NCI-H460 (cell line): ENCODE measurements at places on chromosomes 6 and 20.

DNA sequence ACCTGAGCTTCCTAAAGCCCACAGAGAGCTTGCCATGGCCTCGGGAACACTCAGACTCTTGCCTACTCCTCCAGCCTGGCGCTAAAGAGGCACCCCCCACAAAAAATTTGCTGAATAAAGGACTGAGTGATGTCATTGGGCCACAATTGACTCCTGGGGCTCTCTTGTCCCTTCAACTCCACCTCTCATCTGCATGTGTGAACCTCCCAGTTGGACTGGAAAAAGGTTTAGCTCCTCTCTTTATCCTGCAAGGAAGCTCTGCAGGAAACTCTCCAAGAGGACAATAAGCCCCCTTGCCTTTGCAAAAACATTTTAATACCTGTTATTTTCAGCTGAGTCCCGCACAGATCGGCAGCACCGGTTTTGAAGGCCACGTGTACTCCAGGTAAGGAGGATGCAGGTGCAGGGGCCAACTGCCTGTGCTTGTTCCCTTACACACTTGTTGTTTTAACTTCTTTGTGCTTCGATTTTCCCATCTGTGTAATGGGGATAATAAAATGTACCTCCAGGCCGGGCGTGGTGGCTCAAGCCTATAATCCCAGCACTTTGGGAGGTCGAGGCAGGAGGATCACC, 107.3 kb downstream of the TFAP2C start:
- no peak for DNase-seq

GRCh38 chr6:123524781-123525180, 112.0 kb downstream of the TRDN start:
- DNase-seq = no peak

GRCh38 chr6:161088676-161089328, 97.2 kb downstream of the MAP3K4 start:
- DNase-seq = no peak

DNA sequence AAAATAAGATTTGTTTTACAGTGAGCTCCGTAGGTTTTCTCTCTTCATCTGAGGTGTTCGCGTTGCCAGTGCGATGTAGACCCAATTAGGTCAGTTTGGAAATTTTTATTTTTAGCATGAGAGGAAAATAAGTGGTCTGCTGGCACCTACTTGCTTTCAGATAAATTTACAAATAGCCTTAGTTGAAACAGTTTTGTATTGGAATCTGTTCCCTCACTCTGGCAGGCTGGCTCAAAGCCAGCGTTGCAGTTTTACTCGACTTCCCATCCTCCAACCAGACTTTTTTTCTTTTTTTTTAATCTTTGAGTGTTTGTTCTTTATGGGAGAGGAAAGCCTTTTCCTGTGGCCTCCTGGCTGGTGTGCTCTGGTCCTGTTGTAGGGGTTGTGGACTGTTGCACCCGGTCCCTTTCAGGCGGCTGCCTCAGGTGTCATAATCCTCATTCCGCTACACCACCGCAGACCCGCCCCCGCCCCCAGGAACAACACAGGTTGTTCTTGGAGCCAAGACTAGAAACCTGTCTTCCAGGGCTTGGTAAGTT, 46.7 kb downstream of the TIAM2 start:
- DNase-seq = no peak

DNA sequence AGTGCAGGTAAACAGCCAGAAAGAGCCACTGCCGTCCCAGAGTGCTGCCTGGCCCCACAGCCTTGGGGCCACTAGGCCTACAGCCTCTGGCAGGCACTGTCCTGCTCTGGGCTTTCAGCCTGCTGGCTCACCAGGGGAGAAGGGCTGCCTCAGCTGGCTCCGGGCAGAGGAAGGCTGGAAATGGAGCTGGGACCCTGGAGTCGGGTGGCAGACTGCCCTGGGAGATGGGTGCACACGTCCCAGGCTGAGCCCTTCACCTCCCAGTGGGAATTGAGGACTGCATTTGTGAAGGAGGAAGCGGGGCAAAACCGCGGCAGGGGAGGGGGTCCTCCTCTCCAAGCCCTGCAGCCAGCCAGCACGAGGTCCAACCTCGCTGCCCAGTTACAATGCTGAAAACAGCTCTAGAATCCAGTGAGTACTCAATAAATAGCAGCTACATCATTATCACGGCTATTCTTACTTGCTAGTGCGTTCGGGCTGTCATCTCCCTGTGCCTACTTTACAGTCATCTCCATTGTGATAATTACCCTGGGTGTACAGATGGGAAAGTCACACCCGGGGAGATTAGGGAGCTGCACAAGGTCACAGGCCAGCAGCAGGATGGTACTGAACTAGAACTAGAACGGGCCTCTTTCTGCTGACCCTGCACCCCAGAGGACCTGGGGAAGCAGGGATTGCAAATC, 13.1 kb downstream of the ACSS1 start:
- DNase-seq = no peak

- DNase-seq = no peak
Measured at GRCh38 chr6:41167173-41167963, 4.5 kb upstream of the TREM2 start.

DNA sequence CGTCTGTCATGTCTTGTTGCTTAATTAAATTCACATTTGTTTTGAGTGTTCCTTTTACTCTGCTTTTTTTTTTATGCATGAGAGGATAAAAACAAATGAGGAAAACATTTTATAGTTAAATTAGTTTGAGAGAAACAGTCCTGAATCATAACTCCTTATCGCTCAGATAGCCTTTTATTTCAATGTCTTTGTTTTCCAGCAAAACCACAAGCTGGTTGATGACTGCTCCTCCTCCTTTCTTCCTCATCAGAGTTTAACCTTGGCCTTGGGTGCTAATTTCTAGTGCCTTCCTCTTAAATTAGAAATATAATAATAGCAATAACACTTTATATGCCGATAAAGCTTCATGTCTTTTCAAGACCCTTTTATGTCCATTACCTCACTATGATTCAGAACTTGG, 3.1 kb downstream of the NOX3 start:
- no peak for DNase-seq

- no peak for DNase-seq
Measured at GRCh38 chr6:57106990-57107389, 17.0 kb downstream of the ZNF451 start.
